ENCODE measurements at places on chromosomes 12 and 14.

DNA sequence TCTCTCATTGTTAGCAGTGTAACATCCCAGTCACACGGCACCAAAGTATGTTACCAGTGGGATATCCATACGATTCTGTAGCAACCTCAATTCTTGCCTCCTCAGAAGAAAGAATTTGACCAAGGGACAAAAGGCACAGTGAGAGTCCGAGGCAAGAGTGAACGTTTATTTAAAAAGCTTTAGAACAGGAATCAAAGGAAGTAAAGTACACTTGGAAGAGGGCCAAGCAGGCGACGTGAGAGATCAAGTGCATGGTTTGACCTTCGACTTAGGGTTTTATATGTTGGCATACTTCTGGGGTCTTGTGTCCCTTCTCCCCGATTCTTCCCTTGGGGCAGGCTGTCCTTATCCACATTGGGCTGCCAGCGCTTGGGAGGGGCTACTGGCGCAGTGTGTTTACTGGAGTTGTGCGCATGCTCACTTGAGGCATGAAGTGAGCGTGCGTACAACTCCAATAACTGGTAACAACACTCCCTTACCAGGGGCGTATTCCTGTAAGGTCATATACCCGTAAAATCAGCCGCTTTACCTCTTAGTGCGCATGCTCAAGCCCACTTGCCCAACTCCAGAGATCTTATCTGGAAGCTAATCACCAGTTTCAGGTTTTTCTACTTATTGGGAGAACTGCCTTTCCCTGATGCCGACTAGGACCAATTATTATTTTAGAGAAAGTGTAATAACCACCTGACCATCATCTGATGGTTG, 71.7 kb downstream of the FAR2 start:
- DNase-seq = no peak

GRCh38 chr12:65460063-65460462, 181.6 kb downstream of the MSRB3 start:
- no peak for DNase-seq

- no peak for DNase-seq
Observed at GRCh38 chr14:77377502-77377844, 294 bp downstream of the SAMD15 start.

DNA sequence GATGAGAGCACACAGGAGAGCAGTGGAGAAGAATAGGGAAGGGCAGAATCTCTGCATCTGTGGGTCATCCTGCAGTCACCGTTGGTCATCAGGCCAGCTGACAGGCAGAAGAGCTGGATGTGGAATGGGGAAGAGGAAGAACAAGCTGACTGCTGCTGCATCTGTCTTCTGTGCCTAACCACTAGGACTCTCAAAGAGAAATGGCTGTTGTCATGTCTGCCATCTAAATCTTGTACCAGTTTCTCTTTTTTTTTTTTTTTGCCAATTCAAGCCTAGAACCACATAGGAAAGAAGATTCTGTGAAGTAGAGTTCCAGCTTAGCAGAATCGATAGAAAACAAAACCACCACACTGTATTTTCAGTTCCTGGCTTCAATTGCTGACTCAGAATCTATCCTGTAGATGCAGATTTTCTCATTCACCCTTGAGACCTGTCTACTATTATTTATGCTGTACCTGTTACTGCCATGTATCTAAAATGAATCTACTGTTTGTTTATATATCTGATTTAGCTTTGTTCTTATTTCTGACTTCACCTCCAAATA, 421.9 kb upstream of the PRICKLE1 start:
- no peak for DNase-seq

DNA sequence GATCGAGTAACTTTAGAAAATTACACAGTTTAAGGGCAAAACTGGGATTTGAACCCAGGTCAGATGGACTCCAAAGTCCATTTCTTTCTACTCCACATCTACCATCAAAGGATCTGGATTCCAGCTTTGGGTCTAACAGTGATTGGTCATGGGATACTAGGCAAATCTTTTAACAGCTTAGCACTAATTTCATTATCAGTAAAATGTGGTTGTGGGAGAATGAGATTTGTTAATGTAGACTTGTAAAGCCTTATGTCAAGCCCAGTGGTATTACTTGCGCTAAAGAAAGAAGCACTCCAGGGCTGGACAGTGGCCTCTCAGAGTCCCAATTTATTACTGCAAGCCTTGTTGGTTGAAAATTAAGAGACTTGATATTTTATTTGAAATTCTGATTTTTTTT, 65.2 kb upstream of the MANSC4 start:
- no peak for DNase-seq

DNA sequence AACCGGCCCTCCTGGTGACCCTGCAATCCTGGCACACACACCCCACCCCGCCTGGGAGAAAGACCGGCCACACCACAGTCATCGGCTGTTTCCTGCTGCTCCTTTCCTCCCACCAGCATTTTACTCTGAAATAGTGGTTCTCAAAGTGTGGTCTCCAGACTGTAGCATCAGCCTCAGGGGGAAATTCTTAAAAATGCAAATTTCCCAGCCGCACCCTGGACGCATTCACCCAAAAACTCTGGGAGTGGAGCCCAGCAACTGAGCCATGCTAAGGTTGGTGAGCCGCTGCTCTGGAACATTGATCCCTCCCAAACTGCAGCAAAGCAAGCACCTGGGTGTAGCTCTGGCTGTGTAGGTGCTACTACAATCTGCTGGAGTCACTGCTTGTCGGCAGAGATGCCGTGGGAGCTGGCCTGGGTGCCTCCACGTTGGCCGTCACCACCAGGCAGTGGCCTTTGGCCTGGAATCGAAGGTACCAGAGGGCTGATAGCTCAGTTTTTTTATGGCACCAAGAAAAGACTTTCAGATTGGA, 38.4 kb upstream of the BCL2L14 start:
- DNase-seq = no peak

GRCh38 chr12:106220536-106220935, 27.3 kb downstream of the CKAP4 start:
- no peak for DNase-seq

GRCh38 chr12:51403681-51404136, 12.5 kb upstream of the GALNT6 start:
- DNase-seq = no peak

GRCh38 chr12:123530668-123531067, 2.9 kb downstream of the RILPL1 start:
- no peak for DNase-seq

DNA sequence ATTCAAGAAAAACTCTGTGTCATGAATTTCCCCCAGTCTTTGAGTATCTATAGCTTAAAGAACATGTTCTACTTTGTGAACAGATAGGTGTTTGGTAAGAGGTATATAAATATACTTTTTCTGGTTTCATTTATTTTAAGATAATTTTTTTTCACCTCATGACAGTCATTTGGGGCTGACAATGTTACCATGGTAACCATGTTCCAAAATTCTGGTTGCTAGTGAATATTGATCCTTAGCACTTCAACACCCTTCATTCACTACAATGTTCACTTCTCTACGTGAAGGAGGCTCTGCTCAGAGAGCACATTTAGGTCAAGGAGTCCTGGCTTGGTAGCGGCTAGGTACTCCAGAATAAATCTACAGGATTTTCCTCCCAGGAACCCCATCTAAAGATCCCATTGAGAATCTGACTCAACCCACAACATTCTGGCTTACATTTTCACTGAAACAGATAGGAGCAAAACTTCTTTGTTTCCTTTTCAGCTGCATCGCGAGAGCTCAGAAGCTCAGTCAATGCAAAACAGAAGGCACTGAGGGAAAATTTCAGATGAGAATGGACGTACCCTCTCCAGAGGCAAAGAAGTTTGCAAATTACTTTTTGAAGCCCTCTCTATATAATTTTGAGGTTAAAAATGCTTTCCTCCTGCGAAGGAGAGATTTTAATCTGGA, 93.6 kb downstream of the ARF6 start:
- no peak for DNase-seq

DNA sequence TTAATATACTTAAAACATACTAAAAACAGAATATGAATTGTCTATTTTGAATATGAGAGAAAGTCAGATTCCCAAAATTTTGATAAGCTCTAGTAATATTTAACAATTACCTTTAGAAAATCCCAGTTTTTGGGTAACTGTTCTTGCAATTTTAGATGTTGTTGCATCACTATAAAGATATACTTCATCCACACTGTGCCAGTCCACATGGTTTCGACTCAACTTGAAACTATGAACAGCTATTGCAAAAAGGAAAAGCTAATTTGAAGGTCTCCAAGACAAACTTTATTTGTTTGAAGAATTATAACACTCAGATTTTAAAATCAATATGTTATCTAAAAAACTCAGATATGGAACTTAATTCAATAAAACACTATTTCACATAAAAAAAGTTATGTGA, 59.9 kb downstream of the DDHD1 start:
- no peak for DNase-seq

DNA sequence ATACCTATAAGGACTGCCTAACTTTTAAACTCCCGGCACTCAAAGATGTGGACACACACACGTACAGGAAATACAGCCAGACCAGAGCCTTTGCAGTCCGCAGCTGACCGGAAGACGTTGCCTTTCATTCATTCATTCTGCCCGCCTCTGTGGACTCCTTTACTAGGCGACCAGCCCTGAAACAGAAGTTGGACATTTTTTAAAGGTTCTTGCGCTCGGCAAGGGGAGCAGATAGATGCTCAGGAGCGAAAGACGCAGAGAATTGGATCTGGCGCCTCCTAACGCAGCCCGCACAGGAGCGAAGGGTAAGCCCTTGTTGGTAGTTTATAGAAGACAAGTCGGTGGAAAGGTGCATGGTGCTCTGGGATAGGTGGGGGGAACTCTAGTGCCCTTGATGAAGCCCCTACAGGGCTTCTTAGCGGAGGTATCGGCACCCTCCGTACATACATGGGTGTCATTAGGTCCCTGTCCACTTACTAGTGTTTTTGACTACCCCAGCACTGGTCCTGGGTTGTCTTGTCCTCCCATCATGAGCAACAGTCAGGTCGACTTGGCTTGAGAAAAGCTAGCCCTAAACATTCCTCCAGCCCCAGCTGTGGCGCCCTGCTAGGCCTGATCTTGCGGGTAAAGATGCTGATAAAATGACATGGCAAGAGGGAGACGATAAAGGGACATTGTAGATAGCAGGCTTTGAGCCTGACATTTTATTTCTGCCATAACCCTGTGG, at the start of gene KDM2B:
TSS of gene KDM2B (minus strand) at position 65 of the 727 bp plus-strand sequence. CDS start 112 bp downstream, outside the sequence.
- DNase-seq = no peak

GRCh38 chr12:65229441-65229840, 49.0 kb upstream of the MSRB3 start:
- DNase-seq = no peak

GRCh38 chr14:60984196-60984595, 3.2 kb downstream of the SLC38A6 start:
- no peak for DNase-seq

- DNase-seq = no peak
Observed at GRCh38 chr14:88137327-88137726, 132.4 kb downstream of the GPR65 start.

DNA sequence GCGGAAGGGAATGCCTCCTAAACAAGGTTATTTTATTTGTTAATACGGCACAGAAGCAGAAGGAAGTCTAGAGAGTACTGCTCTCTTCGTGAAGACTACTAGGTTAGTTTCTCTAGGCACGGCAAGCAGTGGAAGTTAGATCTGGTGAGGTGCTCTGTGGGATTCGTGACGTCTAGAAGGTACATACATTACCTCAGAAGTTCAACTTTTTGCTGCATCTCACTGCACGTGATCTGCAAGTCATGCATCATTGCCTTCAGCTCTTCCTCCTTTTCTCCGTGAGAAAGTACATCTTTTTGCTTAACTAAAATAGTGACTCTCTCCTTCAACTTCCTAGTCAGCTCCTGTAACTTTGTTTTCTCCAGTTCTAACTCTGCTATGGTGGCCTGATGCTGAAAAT, 74.7 kb downstream of the NIN start:
- no peak for DNase-seq

GRCh38 chr12:50123203-50123602, 11.2 kb downstream of the COX14 start:
- DNase-seq = no peak

DNA sequence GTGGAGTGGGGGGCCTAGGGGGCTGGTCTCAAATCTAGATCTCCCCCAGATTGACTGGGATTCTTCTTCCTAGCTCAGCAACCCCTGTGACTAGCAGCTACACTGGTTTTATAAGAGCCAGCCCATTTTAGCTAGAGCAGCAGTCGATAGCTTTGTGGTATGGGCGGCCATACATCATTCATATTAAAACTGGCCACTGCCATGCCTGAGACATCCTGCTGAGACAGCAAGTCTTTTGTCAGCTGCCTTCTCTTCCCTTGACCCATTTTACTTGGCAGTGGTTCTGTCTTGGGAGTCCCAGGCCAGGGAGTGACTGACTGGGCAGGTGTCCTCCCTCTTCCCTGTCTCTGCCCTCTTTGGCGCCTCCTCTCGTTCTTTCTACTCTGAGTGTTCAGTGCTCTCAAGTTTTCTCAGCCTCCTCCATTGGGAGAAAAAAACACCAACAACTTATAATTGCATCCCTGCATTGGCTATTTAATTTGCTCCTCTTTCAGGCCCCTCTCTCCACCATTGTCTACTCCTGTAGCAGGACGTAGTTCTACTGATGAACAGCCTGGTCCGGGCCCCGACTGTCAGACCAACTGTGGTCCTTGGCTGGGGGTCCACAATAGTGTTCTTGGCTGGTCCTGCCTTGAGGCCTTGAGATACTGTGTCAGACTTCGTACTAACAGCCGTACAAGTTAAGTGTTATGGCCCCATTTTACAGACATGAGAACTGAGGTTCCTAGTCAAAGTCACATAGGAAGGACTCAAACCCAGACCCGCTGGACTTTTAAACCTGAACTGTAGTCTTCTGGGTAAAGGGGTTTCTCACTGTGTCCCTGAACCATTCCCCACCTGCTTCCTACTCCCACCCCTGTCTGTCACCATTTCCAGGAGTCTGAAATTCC, 18.3 kb upstream of the JDP2 start:
- no peak for DNase-seq

GRCh38 chr12:113582521-113583218, 111.0 kb upstream of the LHX5 start:
- DNase-seq = no peak

DNA sequence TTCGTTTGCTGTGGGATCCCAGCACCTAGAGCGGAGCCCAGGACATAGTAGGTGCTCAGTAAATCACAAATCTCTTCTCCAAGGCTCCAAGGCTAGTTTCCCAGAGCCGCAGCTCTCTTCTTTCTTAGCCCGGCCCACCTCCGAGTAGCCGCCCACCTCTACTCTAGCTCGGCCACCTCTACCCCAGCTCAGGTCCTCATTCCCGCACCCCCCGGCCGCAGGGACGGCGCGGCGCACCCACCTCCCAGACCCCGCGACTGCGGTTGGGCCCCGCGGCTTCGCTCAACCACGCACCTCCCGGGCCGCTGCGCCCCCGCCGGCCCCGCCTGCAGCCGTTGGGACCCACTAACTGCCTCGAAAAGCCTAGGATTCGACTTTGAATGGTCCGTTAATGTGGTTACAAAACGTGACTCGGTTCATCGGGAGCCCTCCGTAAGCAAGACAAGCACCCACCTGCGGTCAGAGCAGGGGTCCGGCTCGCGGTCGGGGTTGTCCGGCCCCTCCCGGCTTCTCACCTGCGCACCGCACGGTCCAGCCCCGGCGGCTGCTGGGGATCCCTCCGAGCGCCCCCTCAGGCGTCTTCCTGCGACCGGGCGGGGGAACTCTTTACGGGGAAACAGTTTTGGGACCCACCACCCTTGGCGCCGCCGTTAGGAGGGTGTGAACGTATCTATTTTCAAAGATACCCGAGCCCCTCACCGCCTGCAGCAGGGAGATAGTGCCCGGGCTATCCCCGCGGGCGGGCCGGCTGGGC, at the start of gene SLC2A14:
TSS of gene SLC2A14 (minus strand) at position 350 of the 754 bp plus-strand sequence. CDS start 3,035 bp downstream, outside the sequence.
- no peak for DNase-seq

- no peak for DNase-seq
Observed at GRCh38 chr12:100331871-100332270, 25.0 kb upstream of the SLC17A8 start.

GRCh38 chr12:101021442-101021841, 188.6 kb downstream of the SLC5A8 start:
- DNase-seq = no peak

- no peak for DNase-seq
Observed at GRCh38 chr14:52014601-52015267, 25.4 kb downstream of the RTRAF start.

All from stimulated activated CD8-positive, alpha-beta memory T cell treated with anti-CD3 and anti-CD28 coated beads, Interleukin-4, amount 100 ng/mL, for 4 hours (primary cell).